ENCODE measurements at places on chromosomes 2 and 18.

GRCh38 chr18:28995319-28995718 lies 818.4 kb upstream of the CDH2 start:
- DNase-seq, result no peak

DNA sequence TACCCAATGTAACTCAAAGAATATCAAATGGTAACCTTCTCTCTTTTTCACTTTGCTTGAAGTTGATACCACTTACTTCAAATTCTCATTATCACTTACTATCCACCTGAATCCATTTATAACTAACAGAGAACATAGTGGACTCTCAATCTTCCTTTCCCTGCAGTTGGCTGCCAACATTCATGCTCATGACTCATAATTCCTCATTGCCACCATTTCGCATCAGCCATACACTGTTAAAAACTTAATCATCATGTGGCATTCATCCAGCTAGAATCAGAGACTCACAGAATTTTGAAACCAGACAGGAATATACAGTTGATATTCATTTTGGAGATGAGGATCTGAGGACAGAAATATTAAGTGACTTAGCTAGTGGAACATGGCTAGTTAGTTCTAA lies 56.8 kb downstream of the SLC4A10 start:
- no peak for DNase-seq

- no peak for DNase-seq
These were observed 92.1 kb downstream of the GALR1 start for GRCh38 chr18:77341527-77342325.

GRCh38 chr18:78659748-78660147 lies 319.9 kb upstream of the SALL3 start:
- DNase-seq, result no peak

GRCh38 chr2:100541404-100541803 lies 21.4 kb upstream of the PDCL3 start:
- no peak for DNase-seq

DNA sequence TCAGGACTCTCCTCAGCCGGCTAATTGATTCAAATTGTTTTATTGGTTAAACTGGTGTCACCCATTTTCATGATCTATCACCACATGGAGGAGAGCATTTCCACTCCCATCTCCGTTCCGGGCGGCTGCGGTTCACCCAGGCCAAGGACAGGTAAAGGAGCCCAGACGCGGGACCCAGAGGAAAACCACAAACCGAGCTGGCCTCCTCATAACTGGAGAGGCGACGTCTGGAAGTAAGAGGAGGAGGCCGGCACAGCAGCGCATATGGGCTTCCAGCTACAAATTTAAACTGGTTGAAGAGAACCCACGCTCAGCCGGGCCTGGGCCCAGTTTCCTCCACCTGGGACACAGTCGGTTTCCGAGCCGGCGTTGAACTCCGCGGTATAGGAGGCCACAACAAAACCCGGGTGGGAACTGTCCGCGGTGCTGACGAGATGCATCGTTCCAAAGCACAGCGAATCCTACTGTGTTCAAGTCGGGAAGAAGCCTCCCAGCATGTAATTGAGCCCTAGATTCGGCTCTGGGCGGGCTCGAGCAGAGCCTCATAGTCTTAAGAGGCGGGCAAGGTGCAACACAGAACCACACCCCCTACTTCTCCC lies 3.0 kb upstream of the SKOR2 start:
- no peak for DNase-seq

- no peak for DNase-seq
These were observed 360.8 kb downstream of the RBM43 start for GRCh38 chr2:150900913-150901312.

DNA sequence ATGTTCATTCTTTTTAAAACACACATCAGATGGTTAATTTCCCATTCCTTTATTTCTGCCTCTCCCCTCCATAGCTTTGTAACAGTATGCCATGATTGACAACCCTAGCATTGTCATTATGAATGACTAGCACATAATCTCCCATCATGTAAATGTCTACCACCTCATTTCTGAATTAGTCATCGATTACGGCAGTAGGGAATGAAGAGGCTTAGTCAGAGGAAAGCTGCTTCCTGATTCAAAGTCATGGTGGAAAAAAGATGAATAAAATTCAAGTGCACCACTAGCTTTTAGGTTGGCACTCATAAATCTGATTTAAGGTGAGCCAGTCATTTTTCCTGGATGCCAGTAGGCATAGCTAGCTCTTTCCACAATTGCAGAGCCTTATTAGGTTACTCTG lies 19.1 kb upstream of the ACMSD start:
- no peak for DNase-seq

GRCh38 chr2:236137066-236137465 lies 31.1 kb downstream of the GBX2 start:
- DNase-seq, result no peak

DNA sequence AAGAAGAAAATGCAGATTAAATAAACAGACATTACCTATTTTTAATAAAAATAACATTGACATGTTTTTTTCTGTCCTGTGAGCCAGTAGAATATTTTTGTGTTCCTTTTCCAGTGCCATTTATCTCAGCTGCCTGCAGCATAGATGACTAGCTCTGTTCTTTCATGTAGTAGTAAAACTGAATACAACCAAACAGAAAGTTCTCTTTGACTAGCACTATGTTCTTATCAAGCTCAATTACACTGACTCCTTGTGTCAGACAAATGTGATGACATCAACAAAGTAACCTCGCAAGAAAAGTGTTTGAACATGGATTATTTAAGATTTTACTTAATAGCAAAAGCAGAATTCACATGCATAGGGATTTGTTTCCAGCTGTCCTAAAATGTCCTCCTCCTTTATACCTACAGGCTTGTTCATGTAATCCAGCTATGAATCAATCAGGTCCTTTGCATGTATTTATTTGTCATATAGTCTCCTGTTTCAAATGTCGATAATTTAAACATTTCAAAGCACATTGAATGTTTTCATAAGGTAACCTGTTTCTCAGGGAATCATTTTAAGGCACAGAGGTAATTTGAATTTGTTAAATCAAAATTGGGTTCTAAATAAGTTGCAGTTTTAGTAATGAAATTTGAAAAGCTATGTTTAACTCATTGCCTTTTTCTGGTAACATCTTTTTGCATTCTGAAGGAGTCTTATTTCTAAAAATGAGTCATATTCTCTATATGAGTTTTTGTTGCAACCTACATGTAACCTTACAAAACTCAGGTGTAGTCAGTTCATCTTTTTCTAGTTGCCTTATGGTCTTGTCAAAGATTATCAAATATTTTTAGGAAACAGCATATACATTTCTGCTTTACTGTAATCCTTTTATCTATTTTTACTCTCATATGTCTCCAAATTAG lies 215.3 kb upstream of the GULP1 start:
- DNase-seq, result no peak

GRCh38 chr2:120132691-120133090 lies 90.5 kb downstream of the TMEM185B start:
- DNase-seq, result no peak

DNA sequence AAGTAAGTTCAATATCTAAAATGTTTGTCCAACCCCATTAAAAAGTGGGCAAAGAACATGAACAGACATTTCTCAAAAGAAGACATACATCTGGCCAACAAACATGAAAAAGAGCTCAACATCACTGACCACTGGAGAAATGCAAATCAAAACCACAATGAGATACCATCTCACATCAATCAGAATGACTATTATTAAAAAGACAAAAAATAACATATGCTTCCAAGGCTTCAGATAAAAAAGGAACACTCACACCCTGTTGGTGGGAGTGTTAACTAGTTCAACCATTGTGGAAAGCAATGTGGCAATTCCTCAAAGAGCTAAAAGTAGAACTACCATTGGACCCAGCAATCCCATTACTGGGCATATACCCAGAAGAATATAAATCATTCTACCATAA lies 931.1 kb downstream of the LRP1B start:
- DNase-seq, result no peak

DNA sequence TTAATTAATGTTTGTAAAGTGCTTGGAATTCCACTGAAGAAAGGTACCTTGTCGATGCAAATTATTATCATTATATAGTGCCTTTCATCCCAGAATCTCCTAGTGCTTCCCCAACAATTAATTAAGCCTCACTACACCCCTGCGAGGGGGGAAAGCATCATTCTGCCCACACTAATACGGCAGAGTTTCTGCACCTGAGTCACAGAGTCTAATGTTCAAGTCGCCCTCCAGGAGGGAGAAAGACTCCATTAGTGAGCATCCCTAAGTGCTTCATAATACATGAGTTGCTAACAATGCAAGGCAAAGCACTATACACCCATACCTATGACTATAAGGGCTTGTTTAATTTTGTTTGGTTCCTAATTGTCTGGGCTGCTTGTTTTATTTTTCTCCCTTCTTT lies 25.4 kb upstream of the NRP2 start:
- no peak for DNase-seq

- no peak for DNase-seq
These were observed 35.5 kb downstream of the CLASP1 start for GRCh38 chr2:121613774-121614173.

DNA sequence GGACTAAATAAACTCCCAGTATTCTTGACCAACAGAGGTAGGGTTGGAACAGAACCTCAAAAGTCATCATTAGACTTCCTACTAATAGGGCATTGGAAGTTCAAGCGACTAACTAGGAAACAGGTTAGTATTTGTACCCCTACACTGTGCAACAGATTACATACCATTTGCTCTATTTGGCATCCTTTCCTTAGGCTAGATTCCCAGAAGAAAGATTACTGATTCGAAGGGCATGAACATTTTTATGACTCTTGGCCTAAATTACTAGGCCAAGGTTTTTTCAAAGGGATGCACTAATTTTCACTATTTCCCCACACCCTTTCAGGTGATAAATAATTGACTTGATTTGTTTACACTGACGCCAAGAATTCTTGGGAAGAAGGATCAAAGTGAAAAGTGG lies 104.8 kb upstream of the CYP1B1 start:
- DNase-seq, result no peak

DNA sequence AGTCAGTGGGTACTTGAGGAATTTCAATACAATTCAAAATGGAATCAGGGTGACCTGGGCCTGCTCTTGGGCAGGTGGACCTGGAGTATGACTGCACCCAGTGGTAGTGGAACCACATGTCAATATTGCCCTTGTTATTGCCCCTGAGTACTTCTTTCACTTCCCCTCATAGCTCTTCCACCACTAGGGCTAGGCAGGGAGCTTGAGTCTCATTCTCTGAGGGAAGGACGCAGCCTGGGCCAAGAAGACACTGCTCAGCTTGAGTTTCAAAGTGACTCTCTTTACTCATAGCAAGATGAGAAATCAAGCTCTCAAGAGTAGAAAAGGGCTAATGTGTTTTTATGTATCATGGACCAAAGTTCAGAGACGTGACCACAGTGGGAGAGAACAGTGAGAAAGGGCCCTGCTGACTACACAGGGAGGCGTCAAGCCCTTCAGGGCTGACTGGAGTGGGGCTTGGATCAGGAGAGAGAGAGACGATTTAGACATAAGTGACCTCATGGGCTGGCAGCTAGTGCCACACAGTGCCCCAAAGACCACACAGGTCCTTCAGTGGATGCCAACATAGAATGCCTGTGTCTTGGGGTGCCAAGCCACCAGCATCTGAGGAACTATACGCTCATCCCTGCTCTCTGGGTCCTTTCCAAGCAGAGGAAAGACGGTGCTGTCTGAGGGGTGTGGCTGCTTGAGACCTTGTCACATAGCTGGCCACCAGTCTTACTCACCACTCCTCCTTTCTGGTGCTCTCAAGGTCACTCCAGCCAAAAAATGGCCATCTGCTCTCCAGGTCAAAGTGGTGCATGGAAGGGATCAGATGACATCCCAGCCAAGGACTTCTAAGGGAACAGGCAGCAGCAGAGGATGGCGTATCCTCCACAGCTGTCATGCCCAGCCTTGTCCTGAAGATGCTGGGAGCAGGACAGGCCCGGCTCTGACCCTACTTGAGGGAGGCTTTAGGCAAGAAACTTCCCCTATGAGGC lies 13.0 kb downstream of the PTMA start:
- DNase-seq, result no peak

Data from CD4-positive, alpha-beta T cell treated with Interleukin-17A for 1 hour (primary cell).